ENCODE measurements at places on chromosomes 4 and X. TPM values are rescaled to one million over a fixed set of nuclear protein-coding genes. Genes with fewer than 3 reads are reported as not detected.

The PFKFB1 gene
- 0.27 TPM for total RNA-seq

The EFHC2 gene
- 7.3 TPM for total RNA-seq

The NAAA gene
- total RNA-seq, result 49.3 TPM

The ATP1B4 gene
- not detected for total RNA-seq

The GC gene
- not detected for total RNA-seq

The CLDN22 gene
- not detected for total RNA-seq

The PNMA5 gene
- not detected for total RNA-seq

The FAM9C gene
- not detected for total RNA-seq

The SETD7 gene
- 8.1 TPM for total RNA-seq

The STBD1 gene
- total RNA-seq, result 1.9 TPM

The RHOXF2B gene
- total RNA-seq, result not detected

The TRIM75 gene
- not detected for total RNA-seq

The GAGE12H gene
- total RNA-seq, result not detected

The DKK2 gene
- under 0.01 TPM for total RNA-seq

The HSD17B13 gene
- total RNA-seq, result 0.27 TPM

The RTL9 gene
- total RNA-seq, result under 0.01 TPM

The RAB9B gene
- total RNA-seq, result 1.9 TPM

The ASB12 gene
- 0.81 TPM for total RNA-seq

The SCRG1 gene
- total RNA-seq, result not detected

The CABS1 gene
- total RNA-seq, result not detected

The STX18 gene
- total RNA-seq, result 13.2 TPM

The MSANTD1 gene
- total RNA-seq, result 2.2 TPM

The GDI1 gene
- total RNA-seq, result 85.9 TPM

The EFNB1 gene
- 13.2 TPM for total RNA-seq

The IBSP gene
- total RNA-seq, result not detected

The GLRA2 gene
- not detected for total RNA-seq

The CT83 gene
- total RNA-seq, result not detected

The TAF7L gene
- under 0.01 TPM for total RNA-seq

The POU3F4 gene
- under 0.01 TPM for total RNA-seq

The KCTD8 gene
- under 0.01 TPM for total RNA-seq
